H9 (cell line): ENCODE measurements at places on chromosomes 4 and X. TPM values are rescaled to one million over a fixed set of nuclear protein-coding genes. Genes with fewer than 3 reads are reported as not detected.

The APLN gene
- total RNA-seq, result 0.18 and 0.24 TPM in 2 replicates

The GCNA gene
- 0.48 and 0.96 TPM in 2 replicates for total RNA-seq

The MEPE gene
- total RNA-seq, result not detected in 2 replicates

DNA sequence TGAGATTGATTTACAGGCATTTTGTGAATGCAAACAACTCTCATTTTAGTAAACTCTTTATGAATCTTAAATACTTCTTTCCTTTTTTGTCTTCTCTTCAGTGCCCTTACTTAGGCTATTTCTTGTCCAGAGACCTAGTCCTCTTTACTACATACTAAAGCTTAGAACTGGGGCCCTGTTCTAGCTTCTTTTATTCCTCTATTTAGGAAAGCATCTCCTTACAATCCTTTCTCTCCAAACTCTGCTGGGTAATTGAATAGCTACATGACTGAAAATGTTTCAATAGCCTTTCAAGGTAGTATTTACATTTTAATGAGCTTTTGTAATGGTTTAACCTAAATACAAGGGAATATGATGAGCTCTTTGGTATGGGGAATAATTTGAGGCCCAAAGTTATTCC lies 1701.5 kb upstream of the TENM3 start:
- no peak for DNase-seq

GRCh38 chr4:149933883-149934282 lies 118.2 kb upstream of the IQCM start:
- DNase-seq, result no peak

The FOXP3 gene
- total RNA-seq, result 0.68 and 0.81 TPM in 2 replicates

DNA sequence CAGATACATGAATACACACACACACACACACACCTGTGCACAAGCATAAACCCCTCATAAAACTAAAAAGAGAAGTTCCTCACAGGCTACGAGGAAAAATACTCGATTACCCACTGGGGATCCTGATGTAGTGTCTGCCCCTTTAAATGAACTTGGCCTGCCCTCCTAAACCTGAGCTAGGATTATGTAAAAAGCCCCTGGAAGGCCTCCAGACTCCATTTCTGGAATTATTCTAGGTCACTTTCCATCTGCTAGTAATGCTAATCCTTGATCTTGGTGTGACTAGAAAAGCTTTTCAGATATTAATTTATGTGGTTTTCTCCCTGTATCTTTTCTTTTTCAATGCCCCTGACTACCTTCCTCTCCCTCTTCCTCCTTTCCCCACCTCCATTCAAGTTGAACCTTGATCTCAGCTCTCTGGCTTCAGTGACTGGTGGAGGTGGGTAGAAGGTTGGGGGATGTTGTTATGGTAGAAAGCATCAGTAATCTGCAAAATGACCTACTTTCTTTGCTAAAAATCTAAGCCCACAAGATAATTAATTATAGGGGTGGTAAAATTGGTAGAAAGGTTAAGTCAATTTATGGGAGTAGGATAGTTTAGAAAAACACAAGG lies 25.5 kb upstream of the ZNF330 start:
- DNase-seq, result no peak

DNA sequence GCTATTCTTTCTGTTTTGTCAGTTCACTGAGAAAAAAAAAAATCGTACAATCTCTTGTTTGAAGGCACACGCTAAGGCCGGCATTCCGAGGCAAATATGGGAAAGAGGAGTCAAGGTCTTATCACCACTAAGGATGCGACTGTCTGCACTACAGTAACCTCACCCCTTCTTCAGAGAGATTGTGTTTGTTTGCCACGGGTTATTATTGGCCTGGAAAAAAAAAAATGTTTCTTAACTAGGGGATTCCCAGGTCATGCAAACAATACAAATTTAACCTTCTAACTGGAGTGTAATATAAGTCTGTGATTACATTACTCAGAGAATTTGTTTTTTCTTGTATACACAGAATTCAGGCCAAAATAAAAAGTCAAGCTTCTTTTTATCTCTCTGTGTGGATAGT lies 168.3 kb downstream of the TMA16 start:
- no peak for DNase-seq

DNA sequence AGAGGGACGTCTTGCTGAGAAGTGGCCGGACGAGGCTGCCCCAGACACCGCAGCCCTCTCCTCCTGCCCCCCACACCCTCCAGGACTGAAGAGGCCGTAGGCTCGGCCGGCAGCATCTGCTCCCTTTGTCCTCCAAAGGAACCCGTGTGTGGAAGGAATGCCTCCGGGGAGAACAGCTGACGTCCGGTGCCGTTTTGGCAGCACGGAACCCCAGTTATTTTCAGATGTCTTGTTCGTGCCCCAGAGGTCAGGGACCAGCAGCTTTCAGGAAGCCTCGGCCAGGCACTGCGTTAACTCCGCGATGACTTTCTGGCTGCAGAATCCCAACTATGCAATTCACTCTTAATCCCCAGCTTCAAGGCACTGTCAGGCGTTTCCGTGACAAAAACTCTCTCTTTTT lies 10.9 kb upstream of the PPP2R3B start:
- DNase-seq, result peak; percentile 65

The TRIM61 gene
- 0.52 and 0.68 TPM in 2 replicates for total RNA-seq

DNA sequence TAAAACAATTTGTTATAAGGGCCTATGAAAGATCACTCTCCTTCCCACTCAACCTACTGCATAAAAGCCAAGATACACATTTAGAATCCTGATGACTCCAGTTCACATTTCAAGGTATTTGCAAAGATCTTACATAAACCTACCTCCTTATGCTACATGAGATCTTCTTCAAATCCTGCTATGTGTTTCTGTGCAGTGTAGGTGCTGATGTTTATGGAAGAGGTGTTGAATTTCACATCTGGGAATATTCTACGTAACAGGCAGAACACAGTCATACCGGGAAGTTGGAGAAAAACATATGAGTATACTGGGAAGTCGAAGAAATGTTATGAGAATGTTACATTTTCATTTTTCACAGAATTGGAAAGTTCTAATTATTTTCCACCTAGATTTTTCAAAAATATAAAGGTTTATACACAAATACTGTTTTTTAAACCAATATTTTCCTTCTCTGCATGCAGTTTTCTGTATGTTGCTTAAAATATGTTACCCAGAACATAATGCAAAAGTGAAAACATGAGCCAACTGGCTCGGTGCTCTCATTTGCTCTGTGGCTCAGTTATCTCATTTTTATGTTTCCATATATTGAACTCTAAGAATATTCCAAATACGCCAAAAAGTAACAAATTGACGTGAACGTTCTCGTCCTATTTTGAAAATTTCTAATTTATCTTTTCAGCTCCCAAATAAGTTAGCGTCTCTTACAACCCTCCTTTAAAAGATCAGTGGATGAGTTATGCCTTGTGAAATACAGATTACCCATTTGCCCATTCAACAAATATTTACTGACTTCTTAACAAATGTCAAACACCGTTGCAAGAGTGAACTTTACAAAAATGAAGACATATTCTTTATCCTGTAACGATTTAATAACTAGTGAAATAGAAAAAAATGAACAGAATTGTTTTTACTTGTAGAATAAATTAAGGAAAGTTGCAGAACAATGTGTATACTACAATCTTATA lies 899.3 kb downstream of the STIM2 start:
- no peak for DNase-seq

- DNase-seq, result no peak
These were observed 45.6 kb upstream of the HAND2 start for GRCh38 chr4:173575482-173576152.

The AFF2 gene
- 14.6 and 15.7 TPM in 2 replicates for total RNA-seq

- DNase-seq, result no peak
These were observed 42.3 kb downstream of the BCOR start for GRCh38 chrX:40055495-40055894.

The MUC7 gene
- not detected in 2 replicates for total RNA-seq

The TCEAL5 gene
- total RNA-seq, result not detected in 2 replicates

GRCh38 chr4:128354205-128354821 lies 66.7 kb upstream of the PGRMC2 start:
- DNase-seq, result no peak

The DDIT4L gene
- 2.1 TPM in 2 replicates for total RNA-seq

DNA sequence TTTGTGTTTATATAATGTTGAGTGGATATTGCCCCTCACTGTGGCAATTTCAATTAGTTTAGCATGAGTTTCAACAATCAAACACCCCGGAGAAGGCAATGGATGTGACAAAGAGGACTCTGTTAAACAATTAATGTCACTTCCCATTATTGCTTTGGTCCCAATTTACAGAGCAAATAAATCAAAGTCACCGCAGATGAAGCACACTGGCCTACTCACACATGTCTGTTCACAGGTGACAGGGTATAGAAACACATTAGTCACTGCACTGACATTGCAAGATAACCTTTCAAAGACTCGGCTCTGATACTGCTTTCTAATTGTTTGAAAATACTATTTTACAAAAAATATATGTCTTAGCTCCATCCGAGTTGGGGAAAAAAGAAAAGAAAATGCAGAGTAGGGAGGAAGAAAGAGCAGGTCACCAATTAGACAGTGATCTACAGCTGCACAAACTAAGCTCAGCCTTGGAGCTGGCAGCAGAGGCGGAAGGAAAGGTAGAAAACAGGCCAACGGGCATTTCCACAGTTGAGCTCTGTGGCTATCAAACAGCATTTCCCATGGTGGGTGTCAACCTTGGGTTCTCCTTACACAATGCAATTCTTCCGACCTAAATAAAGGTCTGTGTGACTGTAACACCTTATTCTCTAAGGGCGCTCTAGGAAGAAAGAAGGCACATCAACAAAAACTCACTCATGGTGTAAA lies 53.9 kb downstream of the PPARGC1A start:
- no peak for DNase-seq

GRCh38 chrX:115697806-115698205 lies 136.8 kb downstream of the PLS3 start:
- no peak for DNase-seq

The MAGEA8 gene
- not detected in 2 replicates for total RNA-seq

DNA sequence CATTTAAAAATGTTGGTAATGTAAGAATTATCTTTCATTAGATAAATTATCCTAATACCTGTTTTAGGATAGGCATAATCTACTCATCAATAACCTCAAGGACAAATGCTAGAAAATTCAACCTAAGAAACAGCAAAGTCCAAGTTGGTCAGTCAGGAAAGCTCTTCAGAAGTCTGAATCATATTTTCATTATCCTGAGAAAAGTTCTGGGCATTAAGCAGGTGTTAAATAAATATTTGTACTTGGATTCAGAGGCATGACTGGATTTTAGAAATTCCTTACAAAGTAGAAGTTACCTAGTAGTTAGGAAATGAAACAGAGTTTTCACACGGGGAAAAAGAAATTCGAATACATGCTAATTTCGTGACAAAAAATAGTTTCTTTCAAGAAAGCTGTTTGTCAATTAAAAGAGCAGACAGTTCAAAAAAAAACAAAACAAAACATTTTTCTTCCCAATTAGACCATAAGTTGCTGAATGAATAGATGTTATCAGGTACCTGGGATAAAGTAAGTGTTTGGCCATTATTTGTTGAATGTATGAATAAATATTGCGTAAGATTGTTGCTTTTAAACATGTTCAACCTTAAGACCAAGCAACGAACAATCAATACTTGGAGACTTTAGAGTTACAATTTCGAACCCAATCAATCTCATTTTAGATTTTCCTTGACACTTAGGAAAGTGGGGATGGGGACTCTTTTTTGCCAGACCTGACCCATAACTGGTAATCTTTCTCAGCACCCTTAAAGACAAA lies 48.5 kb downstream of the MAD2L1 start:
- DNase-seq, result no peak

The FGF13 gene
- 16.3 and 17.1 TPM in 2 replicates for total RNA-seq

The RHOXF2 gene
- not detected in 2 replicates for total RNA-seq

The TMEM31 gene
- 0.55 and 0.64 TPM in 2 replicates for total RNA-seq

GRCh38 chrX:150459196-150459595 lies 96.1 kb downstream of the MAMLD1 start:
- no peak for DNase-seq

- DNase-seq, result no peak
These were observed 21.0 kb downstream of the MAOA start for GRCh38 chrX:43676971-43677572.

DNA sequence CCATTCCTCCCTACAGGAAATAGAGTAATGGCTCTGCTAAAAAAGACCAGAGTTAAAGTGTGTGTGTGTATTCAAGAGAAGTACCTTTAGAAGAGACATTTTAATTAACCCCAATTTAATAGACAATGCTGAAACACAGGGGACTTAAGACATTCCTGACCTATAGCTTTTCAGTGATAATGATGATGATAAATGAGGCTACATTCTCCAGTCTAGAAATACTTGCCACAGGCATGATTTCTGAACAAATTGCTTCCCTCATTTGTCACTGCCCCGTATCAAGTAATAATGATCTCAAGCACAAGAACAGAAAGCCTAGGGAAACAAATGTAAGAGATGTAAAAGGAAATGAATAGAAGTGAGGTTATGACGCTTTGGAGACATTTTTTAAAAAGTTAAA lies 117.1 kb downstream of the UNC5C start:
- DNase-seq, result no peak

DNA sequence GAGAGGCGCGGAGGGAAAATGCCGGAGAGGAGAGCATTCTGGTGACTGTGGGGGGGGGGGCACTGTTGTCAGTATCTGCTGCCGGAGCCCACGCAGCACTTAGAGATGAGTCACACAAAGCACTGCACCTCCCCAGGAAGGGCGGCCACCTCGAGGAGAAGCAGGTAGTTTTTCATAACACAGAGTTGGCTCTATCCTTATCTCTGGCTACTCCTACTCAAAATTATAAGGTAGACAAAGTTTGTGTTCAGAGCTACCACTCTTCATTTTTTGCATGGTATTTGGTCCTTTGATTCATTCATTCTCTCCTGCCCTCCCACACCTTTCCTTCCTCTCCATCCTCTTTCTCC lies 76.2 kb upstream of the SCOC start:
- no peak for DNase-seq

GRCh38 chrX:130715299-130715698 lies 187.7 kb downstream of the ENOX2 start:
- no peak for DNase-seq

The CYSLTR1 gene
- total RNA-seq, result not detected in 2 replicates

DNA sequence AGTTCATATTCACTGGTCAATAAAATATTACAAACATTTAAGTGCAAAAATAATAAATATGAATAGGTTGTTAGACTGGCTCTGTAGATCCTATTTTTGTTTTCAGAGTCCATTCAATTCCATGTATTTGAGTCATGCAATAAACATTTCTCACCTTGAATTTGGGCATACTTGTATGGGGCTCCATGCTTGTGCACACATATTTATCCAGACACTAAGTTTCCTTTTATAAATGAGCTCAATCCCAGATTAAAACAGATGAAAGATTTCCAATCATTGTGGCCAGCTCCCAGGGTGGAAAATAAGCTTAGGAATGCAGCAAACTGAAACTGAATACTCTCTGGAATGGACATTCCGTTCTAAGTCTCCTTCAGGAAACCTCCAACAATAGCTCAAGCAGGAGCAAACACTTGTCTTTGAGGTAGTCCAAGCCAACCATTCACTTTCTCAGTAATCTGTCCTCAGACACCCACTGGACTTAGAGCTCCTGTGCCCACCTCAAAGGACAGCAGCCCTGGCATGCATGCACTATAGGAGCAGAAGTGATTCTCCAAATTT lies 16.4 kb downstream of the DMD start:
- no peak for DNase-seq

- no peak for DNase-seq
These were observed 225.8 kb upstream of the SPRY1 start for GRCh38 chr4:123170843-123171242.

GRCh38 chr4:75514949-75515612 lies 808 bp downstream of the THAP6 start:
- no peak for DNase-seq

GRCh38 chr4:117831060-117831683 lies 203.1 kb upstream of the NDST3 start:
- DNase-seq, result no peak

The HTT-AS gene
- total RNA-seq, result not detected in 2 replicates
